ENCODE measurements at places on chromosomes 7 and 10.

DNA sequence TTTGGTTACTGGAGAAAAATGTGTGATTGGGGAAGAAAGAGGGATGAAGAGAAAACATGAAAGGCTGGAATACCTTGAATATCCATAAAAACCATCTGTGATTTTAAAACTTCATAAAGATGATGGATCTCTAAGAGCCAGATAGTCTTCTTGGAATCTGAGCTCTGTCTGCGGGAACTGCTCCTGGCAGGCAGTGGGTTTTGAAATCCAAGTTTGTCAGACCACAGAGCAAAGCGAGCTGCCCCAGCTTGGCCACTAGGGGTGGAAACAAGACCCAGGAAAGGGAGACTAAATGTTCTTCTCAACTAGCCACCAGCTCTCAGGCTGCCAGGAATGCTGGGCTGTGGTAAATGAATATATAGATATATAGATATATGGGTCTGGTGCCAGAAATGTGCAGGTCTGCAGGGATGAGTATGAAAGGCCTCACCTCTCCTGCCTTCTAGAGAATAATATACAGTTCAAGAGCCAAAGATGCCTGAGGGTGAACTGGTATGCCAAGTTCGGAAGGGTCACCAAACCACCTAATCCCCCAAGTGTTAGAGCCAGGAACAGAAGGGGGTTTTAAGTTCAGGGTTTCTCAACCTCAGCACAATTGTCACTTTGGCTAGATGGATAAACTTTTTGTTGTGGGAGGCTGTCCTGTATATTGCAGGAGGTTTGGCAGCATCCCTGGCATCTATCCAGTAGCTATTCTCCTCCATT is 208.8 kb downstream of the KCNMA1 start:
- peak; percentile 75 for DNase-seq

DNA sequence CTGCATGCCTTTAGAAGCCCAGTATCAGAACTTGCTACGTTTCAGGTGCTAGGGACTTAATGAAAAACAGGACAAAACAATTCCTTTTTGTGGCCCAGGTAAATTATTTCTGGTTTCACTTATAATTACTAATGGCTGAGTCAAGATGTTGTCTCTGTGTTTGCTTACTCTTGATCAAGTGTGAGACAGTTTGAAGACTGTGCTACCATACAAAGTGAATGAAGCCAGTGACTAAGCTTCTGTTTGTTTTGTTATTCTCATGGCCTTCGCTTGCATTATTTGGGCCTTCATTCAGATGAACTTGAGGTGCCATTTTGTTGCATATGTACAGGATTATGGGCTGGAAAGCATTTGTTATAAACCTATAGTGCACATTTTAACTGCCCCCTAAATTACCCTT is 17.9 kb downstream of the SMNDC1 start:
- DNase-seq: no peak

- no peak for DNase-seq
Measured at GRCh38 chr10:123896246-123896927, 4.8 kb upstream of the CPXM2 start.

GRCh38 chr10:33290321-33291052 is 44.0 kb downstream of the NRP1 start:
- no peak for DNase-seq

DNA sequence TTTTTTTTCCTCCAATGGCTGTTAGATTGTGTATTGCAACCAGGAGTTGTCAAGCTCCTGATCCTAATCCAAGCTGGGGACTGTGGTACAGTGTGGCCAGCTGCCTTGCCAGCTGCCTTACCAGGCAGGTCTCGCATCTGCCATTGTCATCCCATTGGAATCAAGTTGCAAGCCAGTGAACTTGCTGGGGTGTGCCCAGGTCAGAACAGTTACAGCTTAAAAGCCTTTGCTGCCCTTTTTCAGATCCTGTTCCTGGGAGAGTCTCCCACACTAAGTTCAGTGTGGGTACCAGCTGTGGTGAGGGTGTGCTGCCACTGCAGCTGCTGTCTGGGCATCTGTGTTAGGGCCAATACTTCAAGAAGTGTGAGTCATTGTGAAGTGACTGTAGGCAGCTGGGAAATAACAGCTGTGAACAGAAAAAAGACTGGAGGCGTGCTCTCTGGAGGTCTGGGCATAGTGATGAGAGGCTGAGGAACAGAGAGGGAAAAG is 72.8 kb downstream of the CCNY start:
- DNase-seq: peak; percentile 81

DNA sequence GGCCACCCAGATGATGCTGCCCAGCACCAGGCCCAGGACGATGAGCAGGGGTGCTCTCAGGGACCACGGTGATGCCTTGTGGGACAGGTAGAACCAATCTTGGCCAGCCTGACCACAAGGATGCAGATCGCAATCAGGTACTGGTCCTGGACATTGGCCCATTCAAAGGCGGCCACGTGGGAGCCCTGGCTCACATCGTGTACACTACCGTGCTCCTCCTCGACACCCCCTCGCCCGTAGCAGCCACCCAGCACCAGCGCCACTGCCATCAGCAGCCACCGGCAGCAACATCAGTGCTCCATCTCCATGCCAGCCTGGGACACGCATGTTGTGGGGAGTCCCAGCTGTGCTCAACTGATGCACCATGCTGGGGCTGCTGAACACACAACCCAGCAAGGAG is 39.0 kb downstream of the AGAP6 start:
- no peak for DNase-seq

DNA sequence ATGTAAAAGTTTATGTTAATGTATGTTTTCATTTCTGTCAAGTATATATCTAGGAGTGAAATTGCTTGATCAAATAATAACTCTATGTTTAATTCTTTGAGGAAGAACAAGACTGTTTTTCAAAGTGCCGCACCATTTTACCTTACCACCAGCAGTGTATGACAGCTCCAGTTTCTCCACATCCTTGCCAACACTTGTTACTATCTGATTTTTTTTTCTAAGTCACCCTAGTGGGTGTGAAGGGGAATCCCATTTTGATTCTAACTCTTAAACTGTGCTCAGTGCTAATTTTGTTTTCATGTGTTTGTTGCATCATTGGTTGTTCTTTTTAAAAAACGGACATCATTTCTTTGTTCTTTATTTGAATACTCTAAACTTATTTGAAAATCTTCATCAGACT is 120.2 kb upstream of the CDK6 start:
- no peak for DNase-seq

GRCh38 chr7:4842319-4843064 is 19.3 kb downstream of the PAPOLB start:
- no peak for DNase-seq

GRCh38 chr10:99429517-99430095 is 818 bp downstream of the GOT1 start:
- DNase-seq: no peak

DNA sequence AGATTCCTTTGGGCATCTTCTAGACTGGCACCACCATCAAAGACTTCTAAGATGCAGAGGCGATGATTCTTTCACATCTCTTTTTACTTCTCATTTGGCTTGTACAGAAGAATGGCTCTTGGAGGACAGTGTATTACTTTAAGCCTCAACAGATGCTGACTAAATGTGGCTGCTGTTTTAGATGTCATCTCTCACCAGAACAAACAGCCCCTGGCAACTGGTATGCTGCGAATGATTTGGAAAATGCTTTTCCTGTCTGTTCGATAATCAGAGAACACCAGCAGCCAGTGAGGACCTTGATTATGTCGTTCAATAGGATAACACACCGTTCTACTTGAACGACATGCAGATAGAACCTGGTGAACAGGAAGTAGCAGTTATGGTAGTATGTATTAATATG is 131.8 kb downstream of the RNF216 start:
- DNase-seq: no peak

DNA sequence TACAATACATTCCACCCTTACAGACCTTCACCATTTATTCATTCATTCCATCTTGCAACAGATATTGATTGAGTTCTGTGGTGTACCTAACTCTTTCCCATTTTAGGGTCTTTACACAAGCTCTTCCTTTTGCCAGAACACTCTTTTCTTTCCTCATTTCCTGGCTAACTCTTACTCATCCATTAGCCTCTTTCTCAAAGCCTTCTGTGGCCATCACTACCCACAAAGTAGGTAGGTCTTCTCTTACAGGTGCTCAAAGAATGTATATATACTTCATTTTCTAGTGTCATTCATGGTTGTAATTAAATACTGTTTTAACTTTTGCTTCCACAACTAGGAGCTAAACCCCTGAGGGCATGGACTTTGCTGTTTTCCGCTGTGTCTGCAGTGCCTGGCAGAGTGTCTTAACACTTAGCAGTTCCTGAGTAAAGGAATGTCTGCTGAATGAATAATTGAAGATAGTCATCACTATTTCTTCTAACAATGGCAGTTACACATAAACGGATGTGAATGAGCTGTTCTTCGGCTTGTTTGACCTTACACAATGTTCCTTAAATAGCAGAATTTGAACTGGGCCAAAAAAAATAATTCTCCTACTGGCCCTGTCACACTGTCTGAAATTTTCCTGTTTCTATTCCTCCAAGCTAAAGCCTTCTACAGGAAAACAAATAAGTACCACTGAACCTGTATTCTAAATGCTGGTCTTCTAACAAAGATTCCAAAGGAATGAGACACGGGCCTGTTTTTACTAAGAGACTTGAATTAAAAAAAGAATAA is 15.1 kb downstream of the BCAP29 start:
- DNase-seq: peak; percentile 84

DNA sequence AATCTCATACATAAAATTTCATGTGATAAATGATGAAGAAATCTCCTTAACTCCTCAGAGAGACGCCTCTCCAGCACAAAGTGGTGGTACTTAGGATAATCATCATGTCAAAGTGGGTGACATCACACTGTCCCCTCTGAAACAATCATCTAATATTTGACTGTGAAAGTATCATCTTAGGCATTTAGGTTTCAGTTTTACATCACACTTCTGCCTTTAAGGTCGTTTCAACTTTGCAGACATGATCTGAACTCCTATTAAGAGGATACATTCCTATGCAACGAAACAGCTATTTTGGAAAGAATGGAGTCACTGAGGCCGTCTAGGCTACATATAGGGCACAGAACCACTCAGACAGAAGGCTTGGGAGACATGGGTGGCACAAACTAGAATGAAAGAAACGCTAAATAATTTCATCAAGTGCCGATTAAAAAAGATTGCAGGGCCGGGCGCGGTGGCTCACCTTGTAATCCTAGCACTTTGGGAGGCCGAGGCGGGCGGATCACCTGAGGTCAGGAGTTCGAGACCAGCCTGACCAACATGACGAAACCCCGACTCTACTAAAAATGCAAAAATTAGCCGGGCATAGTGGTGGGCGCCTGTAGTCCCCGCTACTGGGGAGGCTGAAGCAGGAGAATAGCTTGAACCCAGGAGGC is 2.0 kb downstream of the VOPP1 start:
- DNase-seq: peak; percentile 70

GRCh38 chr7:117728890-117729624 is 144.2 kb downstream of the CTTNBP2 start:
- no peak for DNase-seq

- no peak for DNase-seq
Measured at GRCh38 chr7:104857458-104858425, 156.3 kb upstream of the KMT2E start.

DNA sequence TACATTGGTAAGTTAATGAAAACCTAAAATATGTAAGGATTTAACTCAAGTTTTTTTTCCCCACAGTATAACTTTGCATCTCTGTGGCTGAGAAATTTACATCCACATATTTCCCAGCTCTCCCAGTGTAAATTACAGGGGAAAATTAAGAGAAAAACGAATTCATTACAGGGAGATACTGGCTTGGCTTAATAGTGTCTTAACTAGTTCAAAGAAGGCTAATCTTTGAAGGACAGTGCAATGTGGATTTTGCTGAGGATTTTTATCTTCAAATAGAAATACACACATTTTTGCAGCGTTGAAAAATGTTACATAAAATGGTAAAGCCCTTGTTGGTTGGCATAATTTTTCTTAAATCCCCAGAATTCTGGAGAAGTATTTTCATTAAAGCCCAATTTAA is 1.5 kb downstream of the CBX3 start:
- DNase-seq: no peak

GRCh38 chr7:106737202-106737562 is 76.2 kb upstream of the CCDC71L start:
- DNase-seq: peak; percentile 53

- DNase-seq: no peak
Measured at GRCh38 chr10:15344876-15345285, 26.2 kb downstream of the FAM171A1 start.

- no peak for DNase-seq
Measured at GRCh38 chr10:14608381-14609001, 166.2 kb downstream of the FAM107B start.

DNA sequence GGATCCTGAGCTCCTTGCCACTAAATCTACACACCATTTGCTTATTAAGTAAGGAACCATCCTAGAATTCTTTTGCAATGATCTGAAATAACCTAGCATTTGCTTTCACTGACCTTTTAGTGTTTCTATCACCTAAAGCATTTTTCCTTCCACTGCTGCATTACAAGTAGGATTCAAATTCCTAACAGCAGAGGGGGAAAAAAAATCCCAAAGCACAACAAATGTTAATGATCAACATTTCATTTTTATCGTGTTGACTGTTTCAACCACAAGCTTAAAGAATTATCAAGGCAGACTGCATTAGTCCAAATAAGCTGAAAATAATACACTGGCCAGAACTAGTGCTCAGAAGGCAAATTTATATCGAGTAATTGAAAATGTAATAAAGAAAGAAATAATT is 174.7 kb upstream of the TCF7L2 start:
- peak; percentile 41 for DNase-seq

- DNase-seq: no peak
Measured at GRCh38 chr10:103667356-103667755, 173.9 kb downstream of the NEURL1 start.

GRCh38 chr7:64308016-64308270 is 5.8 kb upstream of the ZNF736 start:
- no peak for DNase-seq

DNA sequence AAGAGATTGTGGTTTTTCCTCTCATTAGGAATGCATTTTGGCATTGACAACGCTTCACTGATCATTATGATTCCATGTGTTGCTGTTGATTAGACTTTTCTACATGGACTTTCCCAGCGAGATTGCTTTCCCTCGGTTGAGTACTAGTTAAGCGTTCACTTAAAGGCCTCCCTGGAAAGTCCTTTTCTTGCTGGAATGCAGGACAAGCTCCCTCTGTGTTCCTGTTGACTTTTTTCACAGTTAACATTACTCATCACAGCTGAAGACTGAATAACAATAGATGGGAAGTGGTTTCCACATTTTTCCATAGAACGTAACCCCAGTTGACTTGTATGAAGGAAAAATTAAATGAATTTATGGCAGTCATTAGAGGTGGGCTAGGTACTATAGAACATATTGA is 2.6 kb upstream of the CAV1 start:
- DNase-seq: peak; percentile 90

DNA sequence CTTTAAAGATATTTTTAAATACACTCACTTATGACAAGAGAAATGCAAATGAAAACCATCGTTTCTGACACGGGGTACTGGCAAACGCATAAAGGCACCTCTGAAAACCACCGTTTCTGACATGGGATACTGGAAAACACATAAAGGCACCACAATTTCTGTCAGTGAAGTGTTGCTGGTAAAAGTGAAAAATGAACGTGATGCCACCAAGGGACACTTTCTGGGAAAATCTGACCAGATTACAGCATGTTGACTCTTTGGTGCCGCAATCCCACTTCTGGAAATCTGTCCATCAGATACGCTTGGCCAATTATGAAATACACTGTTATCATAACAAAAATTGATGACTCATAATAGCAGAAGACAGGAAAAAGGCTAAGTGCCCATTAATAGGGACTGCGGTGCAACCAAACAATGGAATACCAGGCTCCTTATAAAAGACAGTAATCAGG is 131.7 kb downstream of the ZMYND11 start:
- DNase-seq: peak; percentile 21

- DNase-seq: no peak
Measured at GRCh38 chr7:3767917-3768777, 467.1 kb downstream of the SDK1 start.
